NCI-H526 (cell line): ENCODE measurements at places on chromosomes 2 and 18.

- DNase-seq, result no peak
Measured at GRCh38 chr2:70330476-70330875, 28.6 kb upstream of the FAM136A start.

DNA sequence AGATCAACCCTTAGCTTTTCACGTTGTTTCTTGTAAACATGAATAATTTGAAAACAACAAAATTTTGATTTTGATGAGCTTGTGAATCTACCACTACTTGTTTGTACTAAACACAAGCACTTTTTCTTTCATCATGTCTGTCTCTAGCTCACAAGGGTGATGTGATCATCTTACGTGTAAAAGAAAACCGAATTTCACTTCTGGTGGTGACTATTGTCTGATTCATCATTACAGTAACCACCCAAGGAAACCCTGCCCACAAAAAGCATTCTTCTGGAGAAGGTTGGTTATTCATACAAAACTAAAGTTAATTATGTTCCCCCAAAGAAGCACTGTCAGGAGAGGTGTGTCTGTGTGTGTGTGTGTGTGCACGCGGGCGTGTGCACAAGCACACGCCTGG, 285.4 kb downstream of the ZNF516 start:
- DNase-seq, result no peak

GRCh38 chr2:116211719-116212118, 1602.8 kb upstream of the DDX18 start:
- no peak for DNase-seq

DNA sequence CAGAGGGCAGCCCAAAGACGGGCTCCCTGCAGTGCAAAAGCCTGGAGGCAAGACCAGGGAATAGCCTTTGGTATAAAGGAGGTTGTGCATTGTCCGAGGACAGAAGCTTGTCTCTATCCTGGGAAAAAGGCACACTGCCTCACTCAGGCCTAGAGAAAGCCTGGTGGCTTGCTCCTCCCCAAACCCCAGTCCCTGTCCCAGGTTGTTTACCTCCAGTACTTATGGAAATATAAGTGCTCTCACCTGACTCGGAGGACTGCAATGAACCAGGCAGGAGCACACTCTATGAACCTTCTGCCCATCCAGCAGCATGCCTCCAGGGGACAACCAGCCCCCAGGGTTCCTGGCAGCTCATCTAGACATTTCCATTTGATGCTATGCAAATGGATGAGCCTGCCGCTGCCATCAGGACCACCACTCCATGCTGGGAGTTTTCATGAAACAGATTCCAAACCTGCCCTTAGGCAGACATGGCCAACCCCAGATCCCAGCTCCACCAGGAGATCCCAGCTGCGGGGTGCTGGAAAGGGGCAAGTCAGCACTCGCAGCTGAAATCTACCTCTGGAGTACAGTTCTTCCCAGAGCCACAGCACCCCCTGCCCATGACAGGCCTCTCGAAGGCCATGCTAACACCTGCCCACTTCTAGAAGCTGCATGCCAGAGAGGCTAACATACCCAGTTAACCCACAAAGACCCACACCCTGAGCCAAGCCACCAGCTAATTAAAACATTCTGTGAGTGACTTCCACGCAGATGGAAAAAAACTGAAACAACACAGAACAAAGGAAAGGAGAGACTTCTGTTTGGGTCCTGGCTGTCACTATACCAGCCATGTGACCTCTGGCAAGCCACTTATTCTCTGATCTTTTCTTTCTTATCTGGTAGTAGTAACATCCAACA, 101.7 kb downstream of the TTC32 start:
- DNase-seq, result peak; percentile 67

GRCh38 chr2:171158036-171158789, 2.5 kb downstream of the TLK1 start:
- DNase-seq, result peak; percentile 37

DNA sequence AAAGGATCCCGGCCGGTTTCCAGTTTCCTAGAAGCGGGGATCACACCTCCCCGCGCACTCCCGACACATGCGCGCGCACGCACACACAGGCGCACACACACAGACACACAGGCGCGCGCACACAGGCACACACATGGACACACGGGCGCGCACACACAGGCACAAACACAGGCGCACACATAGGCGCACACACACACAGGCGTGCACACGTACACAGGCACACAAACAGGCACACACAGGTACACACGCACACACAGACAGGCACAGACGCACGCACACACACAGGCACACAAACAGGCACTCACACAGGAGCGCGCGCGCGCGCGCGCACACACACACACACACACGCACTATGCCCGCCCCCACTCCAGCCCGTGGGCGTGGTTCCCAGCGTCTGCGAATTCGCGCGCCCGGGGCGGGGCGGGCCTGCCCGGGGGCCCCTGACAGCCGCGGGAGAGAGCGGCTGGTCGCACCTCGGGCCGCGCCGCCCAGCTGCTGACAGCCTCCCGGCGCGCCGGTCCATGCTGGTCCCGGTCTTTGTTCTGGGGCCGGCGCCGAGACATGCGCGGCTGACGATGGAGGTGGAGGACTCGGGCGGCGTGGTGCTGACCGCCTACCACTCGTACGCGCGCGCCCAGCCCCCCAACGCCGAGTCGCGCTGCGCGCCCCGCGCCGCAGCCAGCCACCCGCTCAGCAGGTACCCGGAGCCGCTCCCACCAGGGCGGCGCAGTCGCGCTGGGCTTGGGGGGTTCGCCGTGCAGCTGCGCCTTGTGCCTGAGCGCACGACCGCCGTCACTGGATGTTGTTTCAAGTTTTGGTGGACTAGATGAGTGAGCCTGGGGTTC, at the start of gene ARHGAP28:
Gene ARHGAP28, plus strand, starts transcription at position 470 of the 845 bp plus-strand sequence. Its CDS starts 106 bp downstream, at position 576.
- peak; percentile 90 for DNase-seq

- no peak for DNase-seq
Measured at GRCh38 chr18:60978338-60978737, 354.9 kb upstream of the CDH20 start.

- DNase-seq, result no peak
Measured at GRCh38 chr2:52335727-52336126, 1303.8 kb upstream of the NRXN1 start.

GRCh38 chr2:10971161-10971887, 59.6 kb downstream of the KCNF1 start:
- DNase-seq, result no peak

GRCh38 chr2:225086439-225086838, 44.2 kb upstream of the DOCK10 start:
- no peak for DNase-seq

GRCh38 chr2:120658042-120658769, 77.5 kb upstream of the GLI2 start:
- no peak for DNase-seq

- DNase-seq, result no peak
Measured at GRCh38 chr2:61887717-61888266, 664 bp downstream of the CCT4 start.

- DNase-seq, result no peak
Measured at GRCh38 chr18:9796011-9796410, 87.9 kb downstream of the RAB31 start.

DNA sequence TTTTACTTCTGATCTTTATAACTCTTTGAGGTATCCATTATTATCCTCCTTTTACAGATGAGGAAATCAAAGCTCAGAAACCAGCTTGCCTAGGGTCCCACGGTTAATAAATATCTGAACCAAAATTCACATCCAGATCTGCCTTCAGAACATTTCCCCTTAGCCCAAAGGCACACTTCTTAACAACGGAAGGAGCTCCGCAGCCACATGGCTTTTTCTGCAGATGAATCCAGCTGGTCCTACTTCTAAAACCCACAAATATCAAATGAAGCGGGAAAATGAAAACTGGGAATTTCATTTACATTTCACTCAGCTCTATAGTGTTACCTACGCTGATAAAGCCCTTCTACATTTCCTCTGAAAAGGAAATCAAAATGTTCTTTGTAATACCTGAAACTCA, 357.0 kb upstream of the ID2 start:
- no peak for DNase-seq
